ENCODE measurements at places on chromosomes 4 and X.

DNA sequence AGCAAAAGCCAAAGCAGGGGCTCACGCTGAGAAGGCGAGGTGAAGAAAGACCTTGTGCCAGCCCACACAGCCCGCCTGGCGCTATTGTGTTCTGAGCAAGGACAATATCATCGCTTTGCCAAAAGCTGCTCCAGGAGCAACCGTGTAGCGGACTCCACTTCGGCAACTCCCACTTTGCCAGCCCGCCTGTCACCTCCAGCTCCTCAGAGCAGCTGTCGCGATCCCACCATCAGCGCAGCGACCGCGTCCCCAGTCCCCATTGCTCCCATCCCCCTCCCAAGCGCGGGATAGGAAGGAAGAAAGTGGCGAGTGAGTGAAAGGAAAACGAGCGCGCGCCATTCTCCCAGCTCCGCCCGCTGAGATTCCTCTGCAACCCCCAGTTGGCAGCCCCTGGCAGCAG is 759 bp downstream of the ZC4H2 start:
- DNase-seq, result no peak

DNA sequence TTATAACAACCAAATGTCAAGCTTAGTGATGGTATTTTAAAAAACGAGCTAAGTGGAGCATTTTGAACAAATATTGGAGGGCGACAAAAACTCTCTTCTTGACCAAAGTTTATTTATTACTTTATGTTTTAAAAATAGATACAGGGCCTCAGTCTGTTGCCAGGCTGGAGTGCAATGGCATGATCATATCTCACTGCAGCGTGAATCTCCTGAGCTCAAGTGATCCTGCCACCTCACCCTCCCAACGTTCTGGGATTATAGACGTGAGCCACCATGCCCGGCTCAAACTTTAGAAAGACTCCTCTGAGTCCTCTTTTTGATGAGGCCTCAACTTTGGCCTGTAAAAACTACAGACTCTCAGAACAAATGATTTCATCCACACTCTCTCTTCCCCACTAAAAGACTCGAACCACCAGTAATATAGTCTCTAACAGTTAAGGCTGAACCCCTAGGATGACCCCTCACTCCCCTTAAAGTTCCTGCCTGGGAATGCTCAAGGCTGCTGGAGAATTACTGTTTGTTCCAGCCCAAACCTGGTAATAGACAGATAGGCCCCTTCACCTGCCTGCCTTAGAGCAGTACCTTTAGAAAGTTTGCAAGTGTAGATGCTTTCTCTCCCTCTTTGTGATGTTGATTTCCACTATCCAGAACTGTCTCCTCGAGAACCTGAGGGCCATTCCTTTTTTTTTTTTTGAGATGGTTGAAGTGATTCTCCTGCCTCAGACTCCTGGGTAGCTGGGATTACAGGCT is 55.3 kb upstream of the HPSE start:
- DNase-seq, result no peak

GRCh38 chr4:155943605-155944291 is 9.9 kb downstream of the CTSO start:
- DNase-seq, result no peak

DNA sequence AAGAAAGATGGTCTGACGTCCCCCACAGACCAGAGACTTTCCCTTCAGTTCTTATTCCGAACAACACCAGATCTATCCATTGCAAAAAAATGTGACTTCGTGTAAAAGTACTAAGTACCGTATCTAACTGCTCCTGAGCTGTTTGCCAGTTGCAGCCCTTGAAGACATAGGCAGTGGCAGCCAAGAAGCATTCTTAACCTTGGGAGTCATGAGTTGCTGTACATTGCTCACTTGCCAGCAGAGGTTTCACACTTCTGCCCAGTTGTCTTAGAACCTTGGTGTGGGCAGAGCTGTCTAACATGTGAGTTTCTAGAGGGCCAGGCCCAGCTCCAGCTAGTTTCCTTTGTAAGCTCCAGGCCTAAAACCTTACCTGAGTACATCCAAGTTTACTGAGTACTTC is 10.5 kb upstream of the CHRDL1 start:
- DNase-seq, result no peak

GRCh38 chrX:140661643-140662042 is 47.9 kb upstream of the LINC00632 start:
- no peak for DNase-seq

DNA sequence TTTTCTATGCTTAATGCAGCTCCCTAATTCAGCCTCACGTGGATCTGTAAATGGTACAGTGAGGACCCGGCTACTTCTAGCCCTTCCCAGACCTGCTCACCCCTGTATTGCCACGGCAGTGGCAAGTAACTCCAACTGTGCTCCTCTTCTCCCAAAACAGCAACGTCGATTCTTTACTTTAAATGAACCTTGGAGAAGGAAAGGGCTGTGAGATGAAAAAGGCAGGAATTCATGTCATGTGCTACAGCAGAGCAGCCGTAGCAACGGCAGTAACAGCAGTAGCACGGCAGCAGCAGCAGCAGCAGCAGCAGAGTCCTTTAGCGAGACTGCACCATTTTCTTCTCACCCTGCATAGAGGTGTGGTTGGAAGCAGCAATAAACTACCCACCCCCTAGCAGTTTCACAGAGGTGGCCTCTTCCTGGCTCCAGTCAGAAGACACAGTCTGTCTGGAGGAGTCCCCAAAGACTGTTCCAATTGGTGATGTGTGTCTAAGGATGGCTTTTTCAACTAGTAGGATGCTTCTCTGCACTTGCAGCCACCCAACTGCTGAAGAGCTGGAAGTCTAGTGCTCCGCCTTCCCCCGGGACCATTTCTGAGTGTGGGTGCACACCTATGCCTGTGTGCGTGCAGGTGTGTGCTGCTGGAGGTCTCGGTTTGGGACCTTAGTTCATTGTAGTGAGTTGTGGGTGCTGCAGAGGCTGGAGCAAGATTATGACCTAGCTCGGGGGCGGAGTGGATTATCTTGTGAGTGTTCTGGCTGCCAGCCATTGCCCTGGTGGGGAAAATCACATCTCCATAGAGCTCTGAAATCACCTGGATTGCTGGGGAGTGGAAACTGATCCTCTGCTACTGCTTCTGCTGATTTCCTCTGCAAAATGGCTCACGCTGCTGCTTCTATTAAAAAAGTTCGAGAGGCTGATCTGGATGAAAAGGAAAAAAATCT is 67.2 kb downstream of the ANK2 start:
- DNase-seq, result peak; percentile 20

GRCh38 chr4:112083587-112084347 is 61.5 kb upstream of the FAM241A start:
- no peak for DNase-seq

GRCh38 chr4:120491481-120491880 is 424.8 kb upstream of the MAD2L1 start:
- DNase-seq, result no peak

GRCh38 chr4:84750260-84750959 is 167.5 kb downstream of the CDS1 start:
- peak; percentile 51 for DNase-seq

- DNase-seq, result no peak
These were observed 484.6 kb downstream of the ANKRD50 start for GRCh38 chr4:124227981-124228380.

DNA sequence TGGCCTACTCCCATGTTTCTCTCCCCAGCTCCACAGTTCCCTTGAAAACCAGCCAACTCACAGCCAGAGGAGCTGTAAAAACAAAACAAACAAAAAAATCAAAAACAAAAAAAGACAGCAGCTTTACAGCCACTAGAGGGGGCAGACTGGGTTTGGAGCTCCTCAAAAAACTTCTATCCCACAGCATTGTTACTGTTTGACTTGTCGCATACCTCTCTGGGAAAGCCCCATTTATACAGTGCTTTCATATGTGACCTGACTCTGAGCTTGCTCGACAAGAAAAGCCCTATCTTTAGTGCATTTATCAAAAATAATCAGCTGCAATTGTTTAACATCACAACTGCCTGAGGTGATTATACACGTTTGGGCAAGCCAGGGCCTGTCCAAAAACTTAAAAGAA is 21.6 kb downstream of the TSPAN6 start:
- DNase-seq, result peak; percentile 48

DNA sequence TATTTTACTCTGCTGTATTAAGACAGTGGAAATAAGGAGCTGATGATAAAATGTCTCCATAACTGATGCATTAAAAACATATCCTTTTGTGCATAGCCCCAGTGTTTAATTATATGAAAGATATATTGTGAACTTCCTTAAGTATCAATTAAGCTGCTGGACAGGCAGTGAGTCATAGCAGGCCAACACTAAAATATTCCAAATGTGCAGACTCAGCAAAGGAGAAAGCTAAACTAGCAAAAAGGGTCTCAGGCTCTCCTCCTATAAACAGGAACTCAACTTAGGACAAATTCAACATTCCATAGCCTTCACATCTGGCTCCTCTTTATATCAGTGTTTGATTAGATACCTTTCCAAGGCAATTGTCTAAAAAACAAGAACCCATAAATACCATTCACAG is 15.6 kb downstream of the TNMD start:
- no peak for DNase-seq

DNA sequence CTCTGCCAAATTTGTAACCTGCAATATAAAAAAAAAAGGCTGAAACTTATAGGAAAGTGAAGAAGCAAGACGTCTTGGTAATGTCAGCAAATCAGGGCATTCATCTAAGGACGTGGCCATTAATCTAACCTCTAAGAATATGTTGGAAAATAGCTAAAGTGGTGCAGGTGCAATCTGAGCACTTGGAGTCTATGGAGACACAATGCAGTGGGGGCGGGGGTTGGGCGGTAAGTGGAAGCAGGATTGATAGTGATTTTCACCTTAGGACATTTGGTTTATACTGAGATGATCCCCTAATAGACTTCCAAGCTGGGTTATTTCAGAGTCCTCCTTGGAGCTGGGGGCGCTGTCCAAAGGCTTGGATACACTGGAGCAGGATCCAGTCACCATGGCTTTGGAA is 283.4 kb downstream of the EPHA5 start:
- no peak for DNase-seq

DNA sequence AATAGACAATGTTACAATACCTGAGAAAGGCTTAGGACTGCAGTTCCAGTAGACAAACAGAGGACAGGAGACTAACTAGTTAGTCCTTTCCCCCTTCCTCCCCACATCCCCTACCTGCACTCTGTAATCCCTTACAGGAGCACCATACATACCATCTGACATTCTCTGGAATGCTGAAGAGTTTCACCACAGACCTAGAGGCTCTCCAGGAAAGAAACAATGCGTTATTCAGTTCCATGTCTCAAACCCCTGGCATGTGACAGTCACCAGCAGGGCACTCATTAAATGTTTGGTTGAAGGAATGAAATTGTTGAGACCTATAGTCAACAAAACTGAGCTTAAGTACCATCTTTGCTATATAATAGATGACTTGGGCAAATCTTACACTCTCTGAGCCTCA is 100.2 kb upstream of the USP38 start:
- DNase-seq, result no peak

DNA sequence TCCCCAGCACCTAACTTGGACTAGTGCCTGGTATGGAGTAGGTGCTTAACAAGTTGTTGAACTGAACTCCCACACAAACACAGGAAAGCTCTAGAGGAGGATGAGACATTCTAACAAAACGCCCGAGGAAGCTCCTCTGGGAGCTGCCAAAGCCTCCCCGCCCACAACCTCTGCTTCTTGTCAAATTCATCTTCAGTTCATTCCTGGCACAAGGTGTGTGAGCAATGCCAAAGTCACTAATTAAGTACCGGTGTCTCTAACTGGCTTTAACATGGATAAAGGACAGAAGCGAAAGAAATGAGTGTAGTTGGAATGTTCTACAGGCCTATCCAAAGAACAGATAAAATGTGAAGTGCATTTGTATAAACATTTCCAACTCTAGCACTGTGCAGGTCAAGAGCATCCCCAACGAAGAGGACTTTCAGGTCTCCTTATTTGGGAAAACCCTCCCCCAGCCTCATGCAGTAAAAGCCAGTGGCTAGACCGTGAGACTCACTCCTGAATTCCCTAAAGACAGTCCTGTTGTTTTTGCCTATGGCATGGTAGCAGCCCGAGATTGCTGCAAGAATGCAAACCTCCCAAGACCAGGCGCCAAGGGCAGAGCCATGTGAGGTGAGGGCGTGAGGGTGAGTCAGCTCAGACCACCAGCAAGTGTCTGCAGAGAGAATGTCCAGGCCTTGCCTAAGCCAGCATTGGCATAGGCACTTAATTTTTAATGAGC is 72.2 kb upstream of the KLF3 start:
- DNase-seq, result no peak

DNA sequence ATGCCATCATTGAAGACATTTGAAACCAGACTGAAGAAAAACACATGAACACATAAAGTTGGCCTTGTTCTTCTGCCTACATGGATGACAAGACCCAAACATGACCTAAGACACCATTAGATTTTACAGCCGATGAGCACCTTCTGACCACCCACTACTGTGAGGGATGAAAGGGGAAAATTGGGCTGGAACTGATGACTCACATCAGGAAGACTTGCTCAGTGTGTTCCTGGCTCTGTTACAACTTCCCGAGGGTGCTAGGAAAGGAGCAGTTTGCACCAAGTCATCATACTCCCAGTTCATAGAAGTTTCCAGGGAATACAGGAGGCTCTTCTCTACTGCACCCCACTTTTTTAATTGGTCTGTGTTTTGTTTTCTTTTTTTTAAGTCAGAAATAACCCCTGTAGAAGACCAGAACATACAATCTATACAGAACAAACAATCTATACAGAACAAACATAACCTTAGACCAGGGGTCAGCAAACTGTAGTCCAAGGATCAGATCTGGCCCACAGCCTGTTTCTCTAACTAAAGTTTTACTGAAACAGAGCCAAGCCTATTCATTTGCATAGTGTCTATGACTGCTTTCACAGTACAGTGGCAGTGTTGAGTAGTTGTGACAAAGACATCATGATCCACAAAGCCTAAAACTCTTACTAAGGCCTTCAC is 25.3 kb downstream of the BTC start:
- no peak for DNase-seq

- peak; percentile 37 for DNase-seq
These were observed 21.9 kb downstream of the ARMCX6 start for GRCh38 chrX:101595739-101596419.

GRCh38 chr4:130359542-130359941 is 1263.6 kb downstream of the C4orf33 start:
- no peak for DNase-seq

- no peak for DNase-seq
These were observed 172.3 kb downstream of the SPRY1 start for GRCh38 chr4:123568936-123569335.

DNA sequence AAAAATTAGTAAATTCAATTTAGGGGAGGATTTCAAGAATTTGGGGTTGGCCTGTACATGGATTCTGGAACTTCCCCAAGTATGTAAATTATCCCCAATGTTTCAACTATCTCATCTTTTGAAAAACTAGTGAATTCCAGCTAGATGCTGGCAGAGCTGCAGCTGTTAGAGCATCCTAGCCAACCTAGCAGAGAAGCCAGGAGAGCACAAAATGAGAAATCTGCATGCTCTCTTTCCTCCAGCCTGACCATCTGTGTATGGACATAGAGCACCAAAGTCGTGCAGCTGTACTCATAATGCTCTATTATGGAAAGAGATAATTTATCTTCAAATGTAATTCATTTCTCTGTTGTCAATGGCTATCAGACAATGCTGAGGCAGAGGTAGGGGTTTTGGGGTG is 1217.7 kb downstream of the PCDH19 start:
- no peak for DNase-seq

- peak; percentile 68 for DNase-seq
These were observed 12.0 kb downstream of the ACOX3 start for GRCh38 chr4:8428288-8429097.
